ENCODE measurements at places on chromosomes 1 and 21.

- no peak for DNase-seq
These were observed 56.2 kb downstream of the COL24A1 start for GRCh38 chr1:86100401-86100800.

- DNase-seq, result no peak
These were observed at the start of gene YOD1 for GRCh38 chr1:207051191-207051943. Gene YOD1, minus strand, starts transcription at chr1:207051208. Its CDS starts 178 bp downstream, at chr1:207051030.

- no peak for DNase-seq
These were observed 12.2 kb downstream of the MSTO1 start for GRCh38 chr1:155622191-155622590.

GRCh38 chr1:37149296-37149695 lies 115.0 kb upstream of the GRIK3 start:
- no peak for DNase-seq

DNA sequence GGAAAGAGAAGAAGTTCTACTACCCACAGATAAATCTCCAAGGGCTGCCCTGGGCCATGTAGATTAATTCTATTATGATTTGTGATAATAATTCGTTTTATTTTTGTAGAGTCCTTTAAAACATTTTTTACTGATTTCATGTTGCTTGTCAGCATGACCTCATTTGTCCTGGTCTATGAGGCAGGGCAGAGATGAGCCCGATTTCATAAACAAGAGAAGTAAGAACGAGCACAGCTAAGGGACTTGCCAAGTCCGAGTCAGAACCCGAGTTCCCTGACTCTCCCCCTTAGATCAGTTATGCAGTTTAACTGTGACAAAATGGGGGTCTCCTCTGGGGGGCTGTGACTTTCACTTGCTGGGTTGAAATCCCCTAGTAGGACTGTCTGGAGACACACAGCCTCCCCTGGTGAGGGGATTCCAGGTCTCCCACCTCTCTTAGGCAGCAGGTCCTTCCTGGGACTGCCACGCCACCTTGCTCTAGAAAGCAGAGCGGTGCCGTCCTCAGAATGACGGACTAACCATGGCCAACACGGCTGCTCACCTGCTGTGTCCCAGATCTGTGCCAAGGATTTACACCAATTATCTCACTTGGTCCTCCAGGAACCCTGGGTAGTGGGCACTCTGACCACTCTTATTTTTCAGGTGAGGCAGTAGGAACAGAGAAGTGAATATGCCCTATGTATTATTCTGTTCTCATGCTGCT lies 31.0 kb upstream of the SOX13 start:
- DNase-seq, result no peak

GRCh38 chr21:45019887-45020537 lies 54.4 kb upstream of the ADARB1 start:
- DNase-seq, result no peak

- no peak for DNase-seq
These were observed 113.4 kb upstream of the RAVER2 start for GRCh38 chr1:64631346-64632034.

- no peak for DNase-seq
These were observed 133.7 kb downstream of the DMRTA2 start for GRCh38 chr1:50289495-50289894.

- DNase-seq, result no peak
These were observed 38.2 kb upstream of the KCND3 start for GRCh38 chr1:112027696-112028095.

GRCh38 chr21:40334159-40334558 lies 466.9 kb downstream of the PCP4 start:
- DNase-seq, result no peak

- no peak for DNase-seq
These were observed 6.5 kb downstream of the PARS2 start for GRCh38 chr1:54757833-54758232.

DNA sequence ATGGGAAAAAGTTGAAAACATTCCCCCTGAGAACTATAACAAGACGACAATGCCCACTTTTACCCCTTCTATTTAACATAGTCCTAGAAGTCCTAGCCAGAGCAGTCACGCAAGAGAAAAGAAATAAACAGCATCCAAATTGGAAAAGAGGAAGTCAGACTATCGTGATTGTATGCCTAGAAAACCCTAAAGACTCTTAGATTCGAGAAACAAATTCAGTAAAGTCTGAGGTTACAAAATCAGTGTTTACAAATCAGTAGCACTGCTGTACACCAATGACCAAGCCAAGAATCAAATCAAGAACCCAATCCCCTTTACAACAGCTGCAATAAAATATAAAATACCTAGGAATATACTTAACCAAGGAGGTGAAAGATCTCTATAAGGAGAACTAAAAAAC lies 72.4 kb downstream of the POU2F1 start:
- no peak for DNase-seq

- no peak for DNase-seq
These were observed 12.1 kb downstream of the RGS18 start for GRCh38 chr1:192170196-192170984.

DNA sequence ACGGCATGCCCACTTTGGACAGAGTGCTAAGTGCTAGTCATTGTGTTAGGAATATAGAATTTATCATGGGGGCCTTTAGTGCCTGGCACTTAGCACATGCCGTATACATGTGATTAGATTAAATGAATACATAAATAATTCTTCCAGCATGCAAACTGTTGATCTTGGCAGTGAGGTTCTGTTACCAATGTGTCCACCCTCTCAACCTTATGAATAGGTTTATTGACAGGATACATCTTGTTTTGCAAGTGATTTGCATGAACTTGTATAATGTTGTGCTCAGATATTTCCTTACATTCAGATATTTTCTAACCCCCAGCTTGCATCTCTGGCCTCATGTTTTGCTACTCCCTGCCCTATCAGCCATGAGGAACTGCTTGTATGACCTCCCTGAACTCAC lies 60.3 kb upstream of the ZNF648 start:
- no peak for DNase-seq

Measured in coronary artery (tissue), 2 donors.